Right ventricle myocardium superior (tissue), 1 donor: ENCODE measurements at places on chromosomes 6 and 20. TPM values are rescaled to one million over a fixed set of nuclear protein-coding genes. Genes with fewer than 3 reads are reported as not detected.

Gene UNC5CL
- total RNA-seq: 0.40 TPM

Gene MEI4
- total RNA-seq: 0.73 TPM

Gene ECT2L
- 0.70 TPM for total RNA-seq

Gene PRRT1
- total RNA-seq: 0.51 TPM

Gene THBS2
- 8.6 TPM for total RNA-seq

Gene PACSIN1
- total RNA-seq: 11.3 TPM

Gene TNXB
- total RNA-seq: 65.8 TPM

Gene LTA
- total RNA-seq: not detected

Gene MLIP
- total RNA-seq: 403 TPM

Gene MLN
- not detected for total RNA-seq

Gene MOG
- 10.3 TPM for total RNA-seq

Gene METTL24
- total RNA-seq: 0.91 TPM

Gene FOXF2
- 0.16 TPM for total RNA-seq

Gene PRL
- total RNA-seq: not detected

Gene MMP24
- 0.13 TPM for total RNA-seq

Gene SIRPB1
- 0.35 TPM for total RNA-seq

Gene SLC44A4
- not detected for total RNA-seq

Gene GTSF1L
- total RNA-seq: not detected

Gene LY6G6D
- total RNA-seq: not detected

Gene SMPDL3A
- 3.7 TPM for total RNA-seq

Gene SLC22A3
- total RNA-seq: 1.2 TPM

Gene DNAJC5
- total RNA-seq: 42.3 TPM

Gene CNKSR3
- total RNA-seq: 19.7 TPM

Gene SRMS
- total RNA-seq: not detected

Gene OPRL1
- total RNA-seq: 0.75 TPM

Gene GSTA3
- not detected for total RNA-seq

Gene GFOD1
- 46.2 TPM for total RNA-seq

Gene RAET1L
- not detected for total RNA-seq

Gene BPIFB2
- total RNA-seq: not detected

Gene OLIG3
- total RNA-seq: not detected

Gene PTPN1
- 20.1 TPM for total RNA-seq

Gene GPX5
- not detected for total RNA-seq

Gene AIF1
- 17.7 TPM for total RNA-seq

Gene RBM24
- 187 TPM for total RNA-seq

Gene CLDN20
- not detected for total RNA-seq

Gene BEND6
- total RNA-seq: 0.16 TPM

Gene CENPW
- total RNA-seq: 0.48 TPM

Gene CFAP61
- total RNA-seq: 36.9 TPM

Gene MYLK2
- total RNA-seq: 0.19 TPM

Gene RMND1
- total RNA-seq: 15.5 TPM

Gene FAM83B
- 1.6 TPM for total RNA-seq

Gene EIF6
- total RNA-seq: 30.3 TPM

Gene SLC32A1
- not detected for total RNA-seq
